RCC 7860 (cell line): ENCODE measurements at places on chromosomes 5 and 9.
A peak's percentile ranks its signal among the peaks of the same experiment; 100 is the strongest.

DNA sequence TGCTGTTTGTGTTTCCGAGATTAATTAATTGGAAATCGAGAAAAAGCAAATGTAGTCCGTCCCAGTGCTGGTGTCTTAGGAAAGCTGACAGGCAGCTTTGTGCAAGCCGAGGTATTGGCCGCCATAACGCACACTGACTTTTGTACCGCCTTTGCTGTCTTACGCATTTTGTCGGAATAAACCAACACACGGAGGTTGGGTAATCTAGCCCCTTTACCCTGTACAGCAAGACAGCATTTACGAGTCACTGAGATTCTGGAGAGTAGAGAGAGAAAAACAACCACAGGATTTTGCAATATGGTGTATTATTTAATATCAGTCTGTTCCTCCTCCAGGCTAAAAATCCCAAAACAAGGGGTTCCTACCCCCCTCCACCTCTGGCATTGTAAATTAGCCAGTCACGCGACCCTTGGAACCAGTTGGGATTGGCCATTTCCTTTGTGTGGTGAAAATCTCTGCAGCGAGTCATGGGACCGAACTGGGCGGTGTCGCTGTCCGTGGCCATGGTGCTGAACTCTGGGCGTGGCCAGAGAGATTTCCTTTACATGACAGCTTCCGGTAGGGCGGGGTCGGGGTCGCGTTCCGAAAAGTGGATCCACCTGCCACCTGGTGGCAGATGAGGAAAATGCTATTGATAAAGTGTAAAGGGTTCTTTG is 10.3 kb upstream of the PCDHB1 start:
- DNase-seq = peak; percentile 68

- no peak for DNase-seq
Measured at GRCh38 chr5:96909435-96909834, 26.4 kb upstream of the LNPEP start.

- DNase-seq = no peak
Measured at GRCh38 chr9:131257266-131258025, 18.9 kb downstream of the FAM78A start.

DNA sequence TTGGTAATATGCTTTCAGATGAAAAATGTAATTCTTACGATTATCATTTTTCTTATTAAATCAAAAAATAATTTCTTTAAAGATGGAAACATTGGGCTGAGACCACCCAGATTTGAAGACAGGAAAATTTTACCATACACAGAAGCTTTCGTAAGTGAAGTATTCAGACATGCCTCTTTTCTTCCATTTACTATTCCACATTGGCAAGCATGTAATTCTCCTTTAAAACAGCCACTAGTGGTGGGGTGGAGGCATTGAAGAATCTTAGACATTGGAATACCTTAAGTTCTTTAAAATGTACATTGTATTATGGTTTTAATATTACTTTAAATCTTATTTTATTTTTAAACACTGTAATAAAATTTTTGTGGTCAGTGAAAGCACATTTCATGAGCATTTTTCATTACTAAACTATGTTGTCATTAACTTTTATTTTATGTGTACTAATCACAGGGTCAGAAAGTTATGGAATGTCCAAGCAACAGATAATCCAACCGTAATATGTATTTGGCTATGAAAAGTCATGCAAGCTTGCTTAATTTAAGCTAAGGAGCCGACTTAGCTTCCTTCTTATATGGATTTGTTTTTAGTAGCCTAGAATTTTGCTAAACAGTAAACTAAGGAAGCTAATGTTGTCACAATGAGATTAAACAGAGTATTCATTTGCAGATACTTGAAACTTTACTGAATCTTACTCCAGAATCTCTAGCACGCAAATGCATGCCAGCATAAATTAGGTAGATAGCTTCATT is 97.4 kb upstream of the ALDH1A1 start:
- no peak for DNase-seq

- DNase-seq = no peak
Measured at GRCh38 chr5:109612278-109612905, 77.3 kb upstream of the MAN2A1 start.

DNA sequence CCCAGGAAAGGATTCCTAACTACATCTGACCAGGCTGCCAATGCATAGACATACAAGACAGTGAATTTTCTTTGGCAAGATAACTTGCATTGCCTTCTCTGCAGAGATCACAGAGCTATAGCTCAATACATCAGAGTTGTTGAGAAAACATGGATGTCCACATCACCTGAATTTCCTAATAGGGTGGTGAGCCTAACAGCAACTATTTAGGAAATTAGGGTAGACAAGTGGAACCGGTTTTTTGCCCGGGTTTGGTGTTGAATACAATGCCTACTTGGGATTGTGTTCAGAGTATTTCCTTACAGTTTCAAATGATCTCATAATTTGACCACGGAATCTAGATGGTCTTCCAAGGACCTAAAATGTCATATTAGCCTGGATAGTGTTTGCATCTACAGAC is 262.7 kb downstream of the KIF4B start:
- DNase-seq = no peak

DNA sequence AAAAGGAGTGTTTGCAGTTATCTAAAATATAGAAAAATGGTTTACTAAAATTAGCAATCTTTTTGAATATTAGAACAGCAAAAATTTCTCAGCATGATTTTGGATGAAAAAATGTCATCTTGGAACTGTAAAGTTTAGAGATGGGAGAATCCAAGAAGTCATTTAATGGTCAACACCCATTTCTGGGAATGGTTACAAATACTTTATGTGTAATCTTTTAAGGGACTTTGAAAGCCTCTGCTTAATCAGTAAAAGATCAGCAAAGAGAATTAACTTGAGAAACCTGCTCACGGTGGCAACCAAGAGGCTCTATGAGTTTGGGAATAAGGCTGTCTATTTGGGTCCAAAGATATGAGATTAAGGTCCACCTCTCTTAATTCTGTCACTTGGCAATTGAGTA is 13.0 kb downstream of the C1QTNF3 start:
- no peak for DNase-seq

DNA sequence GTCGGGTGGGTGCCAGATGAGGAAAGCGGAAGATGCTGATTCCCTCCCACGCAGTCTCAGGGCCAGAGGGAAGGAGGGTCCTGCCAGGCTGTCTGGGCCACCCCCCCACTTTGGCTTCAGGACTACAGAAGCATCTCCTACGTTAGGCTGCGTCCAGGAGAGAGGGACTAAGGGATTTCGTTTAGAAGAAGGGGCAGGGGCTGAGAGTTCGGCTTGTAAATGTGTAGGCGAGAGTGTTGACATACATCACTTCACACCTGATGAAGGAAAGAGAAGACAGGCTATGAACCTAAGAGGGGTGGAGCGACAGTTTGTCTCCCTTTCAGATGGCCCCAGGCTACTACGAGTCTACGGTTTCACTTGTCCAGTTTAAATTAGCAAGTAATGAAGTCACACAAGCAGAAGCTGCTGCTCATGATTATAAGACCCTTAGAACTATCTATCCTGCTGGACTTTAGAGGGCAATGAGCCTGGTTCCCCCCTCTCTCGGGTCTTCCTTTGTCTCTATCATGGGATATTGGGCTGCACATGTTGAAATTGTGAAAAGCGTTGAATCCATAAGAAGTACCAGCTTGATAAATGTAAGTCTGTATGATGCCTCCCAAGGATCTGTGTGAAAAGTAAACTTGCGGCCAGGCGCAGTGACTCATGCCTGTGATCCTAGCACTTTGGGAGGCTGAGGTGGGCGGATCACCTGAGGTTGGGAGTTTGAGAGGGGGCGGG is 193.0 kb downstream of the AOPEP start:
- DNase-seq = peak; percentile 80

DNA sequence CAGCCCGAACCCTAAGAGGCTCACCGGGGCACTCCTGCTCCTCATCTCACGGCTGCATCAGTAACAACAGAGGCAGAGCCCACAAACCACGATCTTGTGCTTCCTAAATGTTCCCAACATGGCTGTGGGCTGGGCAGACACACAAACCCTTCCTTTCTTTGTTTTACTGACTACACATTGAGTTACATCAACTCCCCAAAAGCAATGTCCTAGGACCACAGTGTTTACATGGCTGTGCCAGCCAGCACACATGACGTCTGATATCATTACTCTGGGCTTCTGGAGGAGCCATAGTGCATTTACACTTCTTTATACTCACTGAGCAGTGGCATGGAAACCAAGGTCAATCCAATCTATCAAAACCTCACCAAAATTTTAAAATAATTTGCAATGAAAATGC is 101.4 kb downstream of the LHFPL2 start:
- no peak for DNase-seq

- DNase-seq = peak; percentile 57
Measured at GRCh38 chr5:93273176-93273575, 307.8 kb downstream of the NR2F1-AS1 start.

DNA sequence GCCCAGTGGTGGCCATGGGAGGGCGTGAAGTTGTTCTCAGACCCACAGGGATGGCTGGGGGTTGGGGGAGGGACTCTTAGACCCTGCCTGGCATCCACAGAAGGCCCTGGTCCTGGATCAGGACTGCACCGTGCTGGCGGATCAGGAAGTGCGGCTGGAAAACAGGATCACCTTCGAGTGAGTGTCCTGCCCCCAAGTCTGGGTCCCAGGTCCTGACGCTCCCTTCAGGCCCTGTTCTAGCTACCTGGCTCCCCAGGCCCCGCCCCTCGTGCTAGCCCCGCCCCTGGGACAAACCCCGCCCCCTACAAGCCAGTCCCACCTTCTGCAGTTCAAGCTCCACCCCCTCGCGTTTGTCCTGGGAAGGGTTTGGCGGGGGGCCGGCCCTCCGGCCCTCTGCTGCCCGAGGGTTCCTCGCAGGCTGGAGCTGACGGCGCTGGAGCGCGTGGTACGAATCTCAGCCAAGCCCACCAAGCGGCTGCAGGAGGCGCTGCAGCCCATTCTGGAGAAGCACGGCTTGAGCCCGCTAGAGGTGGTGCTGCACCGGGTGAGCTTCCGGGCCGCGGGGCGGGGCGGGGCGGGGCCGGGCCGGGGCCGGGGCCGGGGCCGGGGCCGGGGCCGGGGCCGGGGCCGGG is 12.9 kb downstream of the RGS14 start:
- DNase-seq = peak; percentile 92

GRCh38 chr9:123339666-123340510 is 16.1 kb upstream of the CRB2 start:
- peak; percentile 57 for DNase-seq

DNA sequence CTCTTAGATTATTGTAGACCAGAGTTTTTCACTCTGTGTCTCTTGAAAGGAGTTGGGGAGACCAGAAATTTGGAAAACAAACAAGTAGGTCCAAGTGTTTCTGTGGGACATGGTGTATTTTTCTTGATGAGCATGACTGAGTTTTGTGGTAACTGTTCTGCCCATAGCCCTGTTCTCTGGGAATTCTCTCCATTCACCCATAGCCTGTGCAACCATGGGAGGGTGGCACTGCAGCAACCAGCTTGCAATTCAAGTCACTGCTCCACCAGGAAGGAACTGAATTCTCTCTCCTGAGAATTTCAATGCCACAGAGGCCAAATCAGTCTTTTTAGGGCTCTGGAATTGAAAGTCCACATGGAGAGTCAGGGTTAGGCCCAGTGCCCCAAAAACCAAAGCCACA is 475.3 kb upstream of the TRPC7 start:
- no peak for DNase-seq

DNA sequence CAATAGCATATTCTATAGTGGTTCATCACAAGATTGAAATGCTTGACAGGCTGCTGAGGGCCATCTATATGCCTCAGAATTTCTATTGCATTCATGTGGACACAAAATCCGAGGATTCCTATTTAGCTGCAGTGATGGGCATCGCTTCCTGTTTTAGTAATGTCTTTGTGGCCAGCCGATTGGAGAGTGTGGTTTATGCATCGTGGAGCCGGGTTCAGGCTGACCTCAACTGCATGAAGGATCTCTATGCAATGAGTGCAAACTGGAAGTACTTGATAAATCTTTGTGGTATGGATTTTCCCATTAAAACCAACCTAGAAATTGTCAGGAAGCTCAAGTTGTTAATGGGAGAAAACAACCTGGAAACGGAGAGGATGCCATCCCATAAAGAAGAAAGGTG is 43.8 kb downstream of the GCNT1 start:
- peak; percentile 18 for DNase-seq

GRCh38 chr5:16076657-16077056 is 102.9 kb downstream of the MARCHF11 start:
- DNase-seq = no peak

DNA sequence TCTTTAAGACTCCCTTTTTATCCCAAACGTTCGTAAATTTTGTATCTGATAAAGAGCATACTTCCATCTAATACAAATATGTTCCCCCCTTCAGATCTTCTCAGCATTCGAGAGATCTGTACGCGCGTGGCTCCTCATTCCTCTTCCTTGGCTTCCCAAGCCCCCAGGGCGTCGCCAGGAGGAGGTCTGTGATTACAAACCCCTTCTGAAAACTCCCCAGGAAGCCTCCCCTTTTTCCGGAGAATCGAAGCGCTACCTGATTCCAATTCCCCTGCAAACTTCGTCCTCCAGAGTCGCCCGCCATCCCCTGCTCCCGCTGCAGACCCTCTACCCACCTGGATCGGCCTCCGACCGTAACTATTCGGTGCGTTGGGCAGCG is 19.9 kb downstream of the CDKN2A start:
- DNase-seq = no peak

- no peak for DNase-seq
Measured at GRCh38 chr9:107734256-107735013, 244.9 kb upstream of the KLF4 start.

DNA sequence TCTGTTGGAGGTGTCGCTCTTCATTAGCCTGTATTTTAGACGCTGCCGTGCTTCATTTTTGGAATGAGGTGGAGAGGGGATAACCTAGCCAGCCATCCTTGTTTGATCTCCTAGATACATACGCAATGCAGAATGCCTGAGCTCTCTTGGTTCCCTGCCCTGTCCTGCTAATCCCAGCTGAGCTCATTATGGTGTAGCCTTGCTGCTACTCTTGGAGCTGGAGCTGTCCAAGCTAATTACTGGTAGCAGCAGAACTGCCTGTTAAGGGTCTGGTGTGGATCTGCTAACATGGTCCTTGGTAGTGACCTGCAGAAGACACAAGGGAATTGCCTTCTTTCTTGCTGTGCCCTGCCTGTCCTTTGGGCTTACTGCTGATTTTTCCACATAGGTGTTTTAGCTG is 207.9 kb downstream of the CNTLN start:
- no peak for DNase-seq

DNA sequence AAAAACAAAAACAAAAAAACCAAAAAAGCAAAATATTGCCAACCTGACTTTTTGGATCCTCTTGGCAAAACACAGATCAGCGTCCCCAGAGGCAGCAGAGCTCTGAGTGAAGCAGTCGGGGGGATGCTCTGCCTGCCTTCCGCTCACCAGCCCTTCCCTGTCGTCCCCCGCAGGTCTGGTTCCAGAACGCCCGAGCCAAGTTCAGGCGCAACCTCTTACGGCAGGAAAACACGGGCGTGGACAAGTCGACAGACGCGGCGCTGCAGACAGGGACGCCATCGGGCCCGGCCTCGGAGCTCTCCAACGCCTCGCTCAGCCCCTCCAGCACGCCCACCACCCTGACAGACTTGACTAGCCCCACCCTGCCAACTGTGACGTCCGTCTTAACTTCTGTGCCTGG is 20.7 kb downstream of the LHX2 start:
- DNase-seq = no peak

- no peak for DNase-seq
Measured at GRCh38 chr9:21964925-21965385, 29.2 kb downstream of the CDKN2A start.
